ENCODE measurements at places on chromosomes 2 and 18.

- DNase-seq: no peak
These were observed 32.7 kb upstream of the AFTPH start for GRCh38 chr2:64491426-64491825.

GRCh38 chr18:63141778-63142176 lies 177.8 kb downstream of the BCL2 start:
- no peak for DNase-seq

DNA sequence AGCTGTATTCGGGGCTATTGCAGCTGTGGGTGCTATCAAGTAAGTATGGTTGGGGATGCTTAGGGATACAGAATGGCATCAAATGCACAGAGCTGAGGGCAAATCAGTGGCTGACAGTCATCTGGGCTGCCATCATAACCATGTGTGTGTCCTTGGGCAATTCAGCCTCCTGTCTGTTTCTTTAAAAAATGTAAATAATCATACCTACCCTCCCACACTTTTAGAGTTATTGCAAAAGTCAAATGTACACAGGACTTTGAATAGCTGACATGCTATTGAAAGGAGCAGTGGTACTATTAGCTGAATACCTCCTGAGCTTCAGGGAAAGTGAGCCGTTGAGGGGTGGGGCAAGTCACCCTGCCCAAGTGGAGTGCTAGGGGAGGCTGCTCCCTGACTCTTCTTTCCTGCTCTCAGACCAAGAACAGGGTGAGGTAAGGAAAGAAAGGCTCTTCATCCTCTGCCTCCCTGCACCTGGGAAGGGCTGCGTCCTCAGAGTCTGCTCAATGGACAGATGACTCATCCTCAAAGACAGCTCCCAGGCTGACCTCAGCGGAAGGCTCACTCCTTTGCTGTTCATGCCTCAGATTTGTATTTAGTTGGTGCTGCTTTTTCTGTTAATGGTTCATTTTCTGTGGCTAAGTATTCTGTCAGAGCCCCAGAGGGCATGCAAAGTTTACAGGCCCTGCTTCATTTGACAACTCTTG lies 54.9 kb upstream of the BZW1 start:
- no peak for DNase-seq

GRCh38 chr2:58425368-58425767 lies 184.2 kb upstream of the FANCL start:
- DNase-seq: no peak

DNA sequence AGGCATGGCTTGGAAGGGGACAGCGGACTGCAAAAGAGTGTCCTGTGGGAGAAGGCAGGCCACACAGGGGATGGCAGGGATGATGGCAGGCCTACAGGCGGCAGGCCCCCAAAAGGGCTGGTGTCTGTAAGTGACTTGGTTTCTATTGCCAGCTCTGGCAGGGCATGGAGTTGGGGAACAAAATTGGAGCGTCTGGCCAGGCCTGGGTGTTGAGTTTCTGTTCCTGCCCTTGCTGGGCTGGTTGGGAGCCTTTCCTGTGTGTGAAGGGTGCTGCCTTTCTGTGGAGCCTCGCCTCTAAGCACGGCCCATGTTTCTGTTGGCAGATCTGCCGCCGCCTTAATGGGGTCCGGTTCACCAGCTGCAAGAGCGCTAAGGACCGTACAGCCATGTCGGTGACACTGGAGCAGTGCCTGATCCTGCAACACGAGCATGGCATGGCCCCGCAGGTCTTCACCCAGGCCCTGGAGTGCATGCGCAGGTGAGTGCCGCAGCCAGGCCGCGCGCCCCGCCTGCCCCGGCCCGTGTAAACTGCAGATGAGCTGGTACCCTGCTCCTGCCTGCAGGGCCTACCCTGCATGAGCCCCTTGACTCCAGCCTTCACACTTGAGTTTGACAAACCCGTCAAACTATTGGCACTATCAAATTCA lies 31.5 kb downstream of the COA5 start:
- no peak for DNase-seq

DNA sequence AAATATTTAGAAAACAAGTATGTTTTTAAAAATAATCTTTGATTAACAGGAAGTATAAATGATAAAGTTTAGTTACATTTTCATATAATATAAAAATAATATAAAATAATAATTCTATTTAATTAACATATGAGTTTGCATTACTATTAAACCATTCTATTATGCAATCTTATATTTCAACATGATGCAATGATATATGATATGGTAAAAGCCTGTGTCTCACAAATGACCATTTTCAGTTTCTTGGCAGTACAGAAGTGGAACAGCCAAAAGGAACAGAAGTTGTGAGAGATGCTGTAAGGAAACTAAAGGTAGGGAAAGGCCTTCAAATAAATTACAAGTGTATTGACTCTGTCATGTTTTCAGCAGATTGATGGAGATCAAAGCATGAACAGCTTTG lies 230.8 kb downstream of the GULP1 start:
- DNase-seq: no peak

- DNase-seq: no peak
These were observed at the start of gene WIPF1 for GRCh38 chr2:174597345-174598047. TSS of gene WIPF1 (minus strand) at chr2:174597804. CDS start at chr2:174585573, 12,231 bp downstream.

DNA sequence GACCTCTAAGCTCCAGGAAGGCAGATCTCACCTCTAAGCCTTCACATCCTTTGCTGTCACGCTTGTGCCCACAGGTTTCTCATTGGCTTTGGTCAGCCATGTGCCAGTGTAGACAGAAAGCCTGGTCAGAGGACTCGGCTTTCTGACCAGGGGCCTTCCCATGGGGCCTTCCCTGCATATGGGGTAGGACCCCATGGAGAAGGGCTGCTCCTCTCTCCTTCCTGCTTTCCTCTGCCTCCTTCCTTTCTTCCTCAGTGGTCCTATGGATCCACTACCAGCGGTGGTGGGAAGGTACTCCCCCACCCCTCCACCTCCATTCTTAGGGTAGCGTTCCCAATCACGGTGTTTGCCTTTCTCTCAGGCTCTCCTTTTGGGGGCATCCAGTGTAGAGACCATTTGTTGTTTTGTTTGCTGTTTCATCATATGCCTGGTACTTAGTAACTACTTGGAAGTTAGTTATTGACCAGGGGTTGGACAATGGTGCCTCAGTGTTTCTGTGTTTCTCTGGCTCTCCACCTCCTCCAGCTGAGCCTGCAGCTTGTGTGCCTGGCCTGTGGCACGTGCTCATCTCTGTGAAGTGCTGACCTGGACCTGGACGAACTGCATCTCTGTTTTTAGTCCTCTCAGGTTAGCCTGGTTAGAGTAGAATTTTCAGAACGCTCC lies 71.6 kb downstream of the ZNF407 start:
- no peak for DNase-seq

- DNase-seq: no peak
These were observed 54.5 kb downstream of the LRP1B start for GRCh38 chr2:142076317-142076716.

Data from hindlimb muscle (tissue), 1 donor.